ENCODE measurements at places on chromosomes 4 and X. TPM values are rescaled to one million over a fixed set of nuclear protein-coding genes. Genes with fewer than 3 reads are reported as not detected.

DNA sequence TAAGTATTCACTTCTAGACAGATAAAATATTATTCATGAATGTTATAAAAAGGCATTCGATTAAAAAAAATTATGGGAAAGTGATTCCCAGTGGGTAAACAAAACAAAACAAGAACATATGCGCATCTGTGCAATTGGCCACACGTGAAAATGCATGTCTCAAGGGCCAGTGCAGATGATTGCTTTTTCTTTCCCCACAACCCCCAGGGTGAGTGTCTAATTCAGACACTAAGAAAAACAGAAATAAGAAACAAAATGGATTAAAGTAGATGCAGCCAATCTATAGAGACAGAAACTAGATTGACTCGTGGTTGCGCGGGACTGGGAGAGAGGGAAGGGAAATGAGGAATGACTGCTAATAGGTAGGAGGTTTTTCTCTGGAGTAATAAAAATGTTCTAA lies 49.5 kb downstream of the GPM6A start:
- DNase-seq = no peak

Gene PRIMPOL
- 11.8 TPM for total RNA-seq

DNA sequence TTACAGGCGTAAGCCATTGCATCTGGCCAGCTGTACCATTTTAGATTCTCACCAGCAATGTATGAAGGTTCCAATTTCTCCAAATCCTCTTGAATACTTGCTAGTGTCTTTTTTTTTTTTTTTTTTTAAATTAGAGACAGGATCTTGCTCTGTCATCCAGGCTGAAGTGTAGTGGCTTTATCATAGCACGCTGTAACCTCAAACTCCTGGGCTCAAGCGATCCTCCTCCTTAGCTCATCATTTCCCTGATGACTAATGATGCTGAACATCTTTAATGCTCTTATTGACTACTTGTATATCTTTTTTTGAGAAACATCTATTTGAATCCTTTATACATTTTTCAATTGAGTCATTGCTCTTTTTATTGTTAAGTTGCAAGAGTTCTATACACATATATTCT lies 40.3 kb downstream of the HDAC8 start:
- no peak for DNase-seq

Gene HPRT1
- 21.8 TPM for total RNA-seq

DNA sequence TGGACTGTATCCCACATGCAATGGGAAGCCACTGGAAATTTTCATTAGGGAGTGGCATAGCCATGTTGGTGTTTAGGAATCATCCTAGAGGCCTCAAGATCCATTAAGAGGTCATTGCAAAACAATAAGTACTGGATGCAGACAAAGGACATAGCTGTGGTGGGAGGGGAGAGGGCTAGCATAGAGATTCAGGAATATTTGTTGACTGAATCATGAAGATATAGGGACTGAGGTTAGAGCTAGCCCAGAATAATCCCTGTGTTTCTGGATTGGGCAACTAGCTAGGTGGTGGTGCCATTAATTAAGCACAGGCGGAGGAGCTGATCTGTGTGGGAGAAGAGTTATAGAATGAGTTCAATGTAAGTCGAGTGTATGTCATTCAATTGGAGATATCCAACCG lies 135.0 kb downstream of the RAB28 start:
- no peak for DNase-seq

GRCh38 chr4:150318971-150319370 lies 240.7 kb downstream of the DCLK2 start:
- DNase-seq = no peak

Gene XPNPEP2
- 2.4 TPM for total RNA-seq

DNA sequence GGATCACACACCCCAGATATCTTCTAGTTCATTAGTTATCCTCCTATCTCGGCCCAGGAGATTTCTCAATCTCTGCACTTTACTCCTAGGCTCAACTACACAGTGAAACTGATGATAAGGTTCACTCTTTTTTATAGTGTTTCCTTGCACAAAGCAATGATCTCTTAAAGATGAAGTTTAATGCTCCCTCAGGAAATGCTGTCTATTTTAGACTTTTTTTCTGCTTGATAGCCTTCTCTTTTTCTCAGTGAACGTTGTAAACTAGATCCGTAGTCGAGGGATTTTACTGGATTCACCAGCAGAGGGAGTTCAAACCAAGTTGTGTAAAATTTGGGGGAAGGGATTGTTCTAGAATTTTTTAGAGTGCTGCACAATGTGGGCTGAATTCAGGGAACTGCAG lies 269.6 kb downstream of the GBA3 start:
- DNase-seq = no peak

Gene ANAPC4
- total RNA-seq = 15.1 TPM

Gene TKTL2
- total RNA-seq = not detected

GRCh38 chrX:96140796-96141195 lies 543.8 kb upstream of the DIAPH2 start:
- DNase-seq = no peak

GRCh38 chr4:25234390-25235370 lies 847 bp downstream of the PI4K2B start:
- peak; percentile 56 for DNase-seq

Gene SLC9A7
- total RNA-seq = 8.7 TPM

Gene RAB9B
- 21.9 TPM for total RNA-seq

DNA sequence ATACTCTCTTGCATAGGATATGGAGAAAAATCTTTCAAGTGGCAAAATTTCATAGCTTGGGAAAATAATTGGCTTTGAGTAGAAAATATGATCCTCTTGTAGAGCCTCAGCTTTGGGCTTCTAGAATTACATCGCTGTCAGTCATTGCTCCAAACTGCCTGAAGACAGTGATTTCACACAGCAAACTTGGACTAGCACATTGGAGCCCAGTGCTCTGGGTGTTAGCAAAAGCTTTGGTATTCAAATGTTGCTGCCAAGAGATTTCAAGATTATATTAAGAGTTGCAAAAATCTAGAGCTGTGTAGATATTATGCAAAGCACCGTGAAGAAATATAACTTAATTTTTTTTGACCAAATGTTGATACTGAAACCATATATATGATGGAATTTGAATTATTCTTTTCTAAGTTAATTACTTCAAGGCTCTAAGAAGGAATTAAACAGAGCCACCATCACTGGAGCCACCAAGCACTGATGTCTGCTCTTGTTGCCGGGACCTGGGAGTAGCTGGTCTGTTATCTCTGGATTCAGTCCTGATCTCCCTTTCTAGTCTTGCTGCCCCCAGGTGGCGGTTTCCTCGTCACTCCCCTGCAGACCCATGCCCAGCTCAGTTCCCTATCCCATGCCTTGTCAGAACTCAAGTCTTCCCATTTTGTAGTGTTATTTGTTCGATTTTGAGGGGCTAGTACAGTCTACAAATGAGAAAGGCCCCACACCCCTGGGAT lies 260.7 kb upstream of the SFRP2 start:
- no peak for DNase-seq

GRCh38 chr4:124682384-124682783 lies 30.1 kb downstream of the ANKRD50 start:
- DNase-seq = no peak

Measured in right cardiac atrium (tissue), 5 donors.